ENCODE measurements at places on chromosomes 6 and 20.

- peak; percentile 34 for DNase-seq
Measured at GRCh38 chr6:25959890-25960536, 2.6 kb upstream of the TRIM38 start.

DNA sequence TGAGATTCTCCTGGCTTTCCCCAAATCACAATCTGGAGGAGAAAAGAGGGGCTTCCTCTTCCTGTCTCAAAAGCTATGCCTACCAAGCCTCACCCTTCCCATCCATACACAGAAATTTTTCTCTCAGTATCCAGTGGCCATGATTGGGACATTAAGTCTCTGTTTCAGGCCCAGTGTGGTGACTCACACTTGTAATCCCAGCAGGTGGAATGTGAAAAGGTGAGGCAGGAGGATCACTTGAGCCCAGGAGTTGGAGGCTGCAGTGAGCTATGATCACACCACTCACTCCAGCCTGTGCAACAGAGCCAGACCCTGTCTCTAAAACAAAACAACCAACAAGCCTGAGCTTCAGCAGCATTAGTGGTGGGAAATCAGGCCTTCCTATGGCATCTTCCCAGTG lies 210.0 kb downstream of the OGFRL1 start:
- DNase-seq, result peak; percentile 51

GRCh38 chr20:21340991-21341697 lies 38.0 kb downstream of the XRN2 start:
- DNase-seq, result no peak

DNA sequence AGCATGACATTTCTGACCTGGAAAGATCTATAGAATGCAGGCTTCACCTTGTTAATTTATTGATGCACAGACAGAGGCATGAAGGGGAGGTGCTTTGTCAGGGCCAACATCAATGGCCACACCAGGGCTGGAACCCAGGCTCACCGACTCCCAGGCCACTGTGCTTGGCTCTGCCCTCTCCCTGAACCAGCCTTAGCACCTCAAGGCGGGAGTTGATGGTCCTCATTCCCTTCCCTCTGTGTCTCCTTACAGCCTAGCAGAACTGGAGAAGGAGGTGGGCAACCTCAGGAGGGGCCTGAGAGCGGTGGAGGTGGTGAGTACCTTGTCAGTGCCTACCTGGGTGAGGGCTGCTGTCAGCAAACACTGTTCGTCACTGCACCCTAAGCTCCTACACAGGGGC lies 35.6 kb downstream of the MOCS1 start:
- no peak for DNase-seq

DNA sequence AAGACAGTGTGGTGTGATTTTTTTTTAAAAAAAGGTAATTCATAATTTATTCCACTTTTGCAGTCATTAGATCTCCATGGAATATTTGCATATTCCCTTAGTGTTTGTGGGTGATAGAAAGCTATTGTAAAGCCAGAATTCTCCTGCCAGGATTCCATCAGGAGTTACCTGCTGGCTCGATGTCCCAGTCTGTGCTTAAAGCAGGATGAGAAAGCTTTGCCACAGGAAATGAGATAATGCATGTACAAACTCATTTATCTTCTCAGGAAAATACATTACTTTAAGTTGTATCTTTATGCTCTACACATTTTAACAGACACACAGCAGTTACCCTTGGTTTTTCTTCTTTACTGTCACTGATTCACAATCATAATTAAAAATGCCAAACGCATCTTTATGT lies 553.0 kb downstream of the CD109 start:
- DNase-seq, result no peak

- no peak for DNase-seq
Measured at GRCh38 chr6:149208134-149208601, 109.3 kb upstream of the TAB2 start.

GRCh38 chr6:160427312-160428068 lies 79.3 kb downstream of the SLC22A3 start:
- DNase-seq, result no peak

DNA sequence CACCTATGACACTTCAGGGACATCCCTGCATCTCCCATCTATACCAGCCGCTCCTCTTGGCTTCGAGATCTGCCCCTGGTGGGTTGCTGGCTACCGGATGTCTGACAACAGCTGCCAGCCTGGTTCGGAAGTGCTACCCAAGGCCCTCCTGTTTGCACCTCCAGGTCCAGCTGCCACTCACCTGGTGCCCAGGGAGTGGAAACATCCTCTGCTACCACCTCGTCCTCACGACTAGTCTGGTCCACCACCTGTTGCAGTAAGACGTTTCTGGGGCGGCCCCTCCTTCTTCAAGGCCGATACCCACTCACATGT lies 8.3 kb upstream of the PCMTD2 start:
- no peak for DNase-seq

DNA sequence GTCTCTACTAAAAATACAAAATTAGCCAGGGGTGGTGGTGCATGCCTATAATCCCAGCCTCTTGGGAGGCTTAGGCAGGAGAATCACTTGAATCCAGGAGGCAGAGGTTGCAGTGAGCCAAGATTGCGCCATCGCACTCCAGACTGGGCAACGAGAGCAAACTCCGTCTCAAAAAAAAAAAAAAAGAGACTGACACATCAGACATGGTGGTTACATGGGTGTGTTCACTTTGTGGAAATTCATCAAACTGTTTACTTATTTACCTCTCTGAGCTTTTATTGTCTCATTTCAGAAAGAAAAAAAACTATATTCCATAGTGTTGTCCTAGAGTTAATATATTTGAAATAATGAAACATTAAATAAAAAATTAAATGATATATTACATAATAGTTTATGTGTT lies 64.8 kb downstream of the MBOAT1 start:
- DNase-seq, result no peak
